PC-9 (cell line): ENCODE measurements at places on chromosomes 12 and 14. TPM values are rescaled to one million over a fixed set of nuclear protein-coding genes. Genes with fewer than 3 reads are reported as not detected.
A peak's percentile ranks its signal among the peaks of the same experiment; 100 is the strongest.

Gene HNF1A
- not detected in 2 replicates for total RNA-seq

Gene COX6A1
- total RNA-seq: 433 and 556 TPM in 2 replicates

Gene BBS10
- total RNA-seq: 5.5 and 8.4 TPM in 2 replicates

Gene SIVA1
- total RNA-seq: 85.8 and 116 TPM in 2 replicates

Gene CD163
- total RNA-seq: not detected in 2 replicates

Gene EXOC5
- total RNA-seq: 38.2 and 51.0 TPM in 2 replicates

DNA sequence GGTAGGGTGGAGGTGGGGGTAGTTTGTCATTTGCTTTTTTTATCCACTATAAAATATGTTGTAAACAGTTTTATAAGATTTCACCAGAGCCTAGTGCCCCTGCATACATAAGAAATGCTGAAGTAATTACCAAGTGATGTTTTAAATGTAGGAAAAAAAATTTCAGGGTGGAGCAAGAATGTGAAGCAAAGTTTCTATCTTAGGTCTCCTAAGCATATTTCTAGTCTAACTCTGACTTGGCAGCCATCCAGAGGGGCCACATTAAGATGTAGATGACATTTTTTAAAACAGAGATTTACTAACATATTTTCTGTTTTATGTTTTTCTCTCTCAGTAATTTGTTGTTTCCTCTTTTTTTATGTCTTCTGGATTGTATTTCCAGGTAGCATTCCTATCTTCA, 15.8 kb upstream of the KRAS start:
- no peak overlapping the region for H3K4me3 ChIP-seq
- no peak overlapping the region for H3K27ac ChIP-seq
- H3K4me1 ChIP-seq: no peaks in the 10 kb centered on the region
- H3K27me3 ChIP-seq: no peaks in the 10 kb centered on the region

- H3K27ac ChIP-seq: no peak overlapping the region
- peak; percentile 10 for DNase-seq
- no peaks in the 10 kb centered on the region for H3K36me3 ChIP-seq
- peaks cover 93% of the 10 kb centered on the region for H3K27me3 ChIP-seq
- H3K4me3 ChIP-seq: no peak overlapping the region
Measured at GRCh38 chr14:104514156-104514848, 65.3 kb upstream of the C14orf180 start.

DNA sequence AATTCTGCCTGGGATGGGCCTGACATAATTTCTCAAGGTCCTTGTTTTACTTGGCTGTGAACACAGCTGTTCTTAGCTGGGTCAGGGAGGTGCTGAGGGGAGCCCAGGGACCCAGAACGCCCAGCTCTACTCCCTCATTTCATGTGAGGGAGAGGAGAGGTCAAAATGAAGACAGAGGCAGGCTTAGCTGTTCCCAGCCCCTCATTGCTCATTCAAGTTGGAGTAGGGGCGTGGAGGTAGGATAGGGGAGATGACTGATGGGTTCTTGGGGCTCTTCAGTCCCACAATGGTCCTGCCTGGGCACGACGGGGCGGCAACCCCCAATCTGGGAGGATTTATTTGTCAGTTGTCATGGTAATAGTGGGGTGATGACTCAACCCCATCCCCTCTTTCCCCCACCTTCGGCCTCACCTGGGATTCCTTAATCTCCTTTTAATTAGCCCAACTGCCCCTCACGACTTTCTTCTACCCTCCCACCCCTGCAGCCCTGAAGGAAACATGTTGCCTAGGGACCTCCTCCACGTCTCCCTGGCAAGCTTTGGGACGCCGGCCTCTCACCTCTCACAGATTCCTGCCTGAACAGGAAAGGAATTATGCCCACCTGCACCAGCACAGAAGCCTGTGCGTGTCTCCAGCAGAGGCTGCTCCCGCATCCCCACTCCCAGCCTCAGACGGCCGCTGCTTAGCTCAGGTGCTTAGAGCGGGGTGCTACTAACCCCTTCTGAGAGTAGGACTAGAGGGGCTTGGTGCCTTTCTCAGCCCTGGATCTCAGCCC, 10.2 kb downstream of the SPRYD3 start:
- no peaks in the 10 kb centered on the region for H3K27me3 ChIP-seq
- H3K4me3 ChIP-seq: no peak overlapping the region
- peaks cover 9% of the 10 kb centered on the region for H3K4me1 ChIP-seq

- H3K27ac ChIP-seq: no peak overlapping the region
- H3K4me3 ChIP-seq: no peak overlapping the region
- DNase-seq: peak; percentile 64
- H3K4me1 ChIP-seq: no peaks in the 10 kb centered on the region
- H3K36me3 ChIP-seq: no peaks in the 10 kb centered on the region
Measured at GRCh38 chr12:27142101-27142721, 59.8 kb upstream of the C12orf71 start.

DNA sequence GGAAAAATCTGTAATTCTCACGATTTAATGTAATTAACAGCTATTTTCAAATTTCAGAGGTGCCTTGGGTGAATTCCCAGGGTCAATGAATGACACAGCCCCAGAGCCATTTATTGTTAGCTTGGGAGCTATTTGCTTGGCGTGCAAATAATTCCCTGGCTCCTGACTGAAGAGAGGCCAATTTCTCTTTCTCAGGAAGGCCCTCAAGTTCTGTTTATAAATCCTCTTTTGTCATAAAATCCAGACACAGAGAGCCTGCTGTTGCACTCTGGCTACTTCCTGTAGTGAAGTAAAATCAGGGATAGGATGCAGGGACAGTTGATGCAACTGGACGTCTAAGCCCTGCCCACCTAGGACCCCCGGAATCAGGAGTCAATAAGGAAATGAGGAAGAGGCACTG, 154.3 kb downstream of the TMX1 start:
- H3K27me3 ChIP-seq: no peaks in the 10 kb centered on the region
- DNase-seq: no peak
- no peak overlapping the region for H3K4me3 ChIP-seq
- peaks cover 58% of the 10 kb centered on the region for H3K4me1 ChIP-seq

DNA sequence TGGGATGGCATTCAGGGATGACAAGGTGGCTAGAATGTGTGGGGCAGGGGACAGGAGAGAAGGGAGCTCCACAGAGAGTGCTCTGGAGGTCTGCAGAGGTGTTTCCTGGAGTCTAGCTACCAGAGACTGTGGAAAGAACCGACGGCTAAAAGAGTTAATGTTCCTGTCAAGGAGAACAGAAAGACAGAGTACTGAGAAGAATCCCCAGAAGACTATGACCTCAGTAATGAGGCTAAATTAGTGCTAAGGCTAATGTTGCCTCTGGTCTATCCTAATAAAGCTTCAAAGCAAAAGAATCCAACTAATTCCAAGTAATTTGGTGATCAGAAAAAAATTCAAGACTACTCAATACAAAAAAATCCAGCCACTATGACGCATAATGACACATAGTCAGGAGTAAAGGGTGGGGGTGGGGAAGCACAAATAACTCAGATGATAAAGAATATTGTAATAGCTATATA, 44.7 kb downstream of the FERMT2 start:
- H3K4me3 ChIP-seq: no peak overlapping the region; the same call in 1 of the 2 replicates
- H3K27me3 ChIP-seq: no peaks in the 10 kb centered on the region
- no peaks in the 10 kb centered on the region for H3K36me3 ChIP-seq
- peak; percentile 74 for DNase-seq
- H3K27ac ChIP-seq: peak overlapping the region; percentile 47
- peaks cover 25% of the 10 kb centered on the region for H3K4me1 ChIP-seq

- no peak overlapping the region for H3K4me3 ChIP-seq
- H3K4me1 ChIP-seq: no peaks in the 10 kb centered on the region
- no peaks in the 10 kb centered on the region for H3K36me3 ChIP-seq
- no peak overlapping the region for H3K27ac ChIP-seq
Measured at GRCh38 chr14:101780390-101780789, 18.9 kb downstream of the PPP2R5C start.

DNA sequence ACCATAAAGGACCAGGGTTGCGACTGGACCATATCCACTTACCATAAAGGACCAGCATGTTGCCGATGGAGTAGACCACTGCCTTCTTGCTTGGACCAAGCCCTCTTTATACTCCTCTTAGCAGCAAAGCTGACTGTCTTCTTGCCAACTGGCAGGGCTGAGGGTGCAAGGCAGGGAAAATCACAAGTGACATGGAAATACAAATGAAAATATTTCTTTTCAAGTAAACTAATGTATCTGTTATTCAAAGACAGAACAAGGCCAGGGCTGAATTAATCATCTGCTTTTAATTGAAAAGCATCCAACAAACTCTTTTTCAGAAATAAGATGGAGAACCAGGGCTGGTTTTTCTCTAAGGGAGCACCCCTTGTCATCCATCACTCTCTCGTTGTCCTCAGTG, at the start of gene CELA1:
CELA1 (minus strand) TSS at position 99 of the 400 bp plus-strand sequence; CDS start at position 58, 41 bp downstream.
- no peak for DNase-seq
- no peak within 1 kb of the TSS for H3K4me3 ChIP-seq
- H3K27ac ChIP-seq: no peak within 1 kb of the TSS
- no peaks in the 10 kb centered on the region for H3K36me3 ChIP-seq
- peaks cover 2% of the 10 kb centered on the region; the same call in 1 of the 2 replicates for H3K4me1 ChIP-seq

DNA sequence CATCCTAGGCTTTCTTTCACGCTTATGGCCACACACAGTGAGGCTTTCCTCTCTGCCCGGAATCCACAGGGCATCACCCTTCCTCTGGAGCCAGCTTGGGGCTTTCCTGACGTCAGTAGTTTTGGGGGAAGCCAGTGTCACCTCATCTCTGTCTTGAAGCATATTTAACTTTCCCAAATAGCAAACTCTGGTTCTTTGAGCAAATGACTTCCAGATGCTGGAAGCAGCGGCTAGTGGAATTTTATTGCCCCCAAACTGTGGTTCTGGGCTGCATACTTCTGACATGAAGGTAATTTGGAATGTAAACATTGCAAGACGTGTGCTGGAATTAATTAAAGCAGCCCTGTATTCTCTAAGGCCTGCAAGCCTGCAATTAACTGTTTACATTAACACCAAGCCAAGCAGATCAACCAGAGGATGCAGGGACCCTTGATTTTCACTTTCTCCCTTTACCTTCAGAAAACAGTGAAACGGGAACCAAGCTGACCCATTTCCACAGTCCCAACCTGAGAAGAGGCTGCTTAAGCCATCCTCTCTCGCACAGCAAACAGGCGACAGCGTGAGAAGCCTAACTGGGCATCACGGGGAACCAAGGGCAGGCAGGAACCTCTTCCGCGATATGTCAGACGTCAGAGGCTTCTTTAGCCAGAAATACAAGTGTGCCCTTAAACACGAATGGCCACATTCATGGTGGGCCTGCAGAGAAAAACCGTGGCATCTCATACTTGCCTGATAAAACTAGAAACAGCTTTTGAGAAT, 258.4 kb downstream of the CACNA1C start:
- no peak overlapping the region for H3K4me3 ChIP-seq
- H3K4me1 ChIP-seq: no peaks in the 10 kb centered on the region
- H3K27ac ChIP-seq: no peak overlapping the region

GRCh38 chr12:108664338-108665258, 30.9 kb upstream of the SELPLG start:
- H3K36me3 ChIP-seq: no peaks in the 10 kb centered on the region; the same call in 1 of the 2 replicates
- peak; percentile 84 for DNase-seq
- peaks cover 7% of the 10 kb centered on the region for H3K4me1 ChIP-seq
- no peak overlapping the region for H3K4me3 ChIP-seq

- H3K27me3 ChIP-seq: no peaks in the 10 kb centered on the region
- peak overlapping the region; percentile 92 for H3K4me3 ChIP-seq
- peaks cover 29% of the 10 kb centered on the region for H3K4me1 ChIP-seq
- DNase-seq: no peak
Measured at GRCh38 chr12:121628037-121628436, 1.7 kb downstream of the ORAI1 start.

DNA sequence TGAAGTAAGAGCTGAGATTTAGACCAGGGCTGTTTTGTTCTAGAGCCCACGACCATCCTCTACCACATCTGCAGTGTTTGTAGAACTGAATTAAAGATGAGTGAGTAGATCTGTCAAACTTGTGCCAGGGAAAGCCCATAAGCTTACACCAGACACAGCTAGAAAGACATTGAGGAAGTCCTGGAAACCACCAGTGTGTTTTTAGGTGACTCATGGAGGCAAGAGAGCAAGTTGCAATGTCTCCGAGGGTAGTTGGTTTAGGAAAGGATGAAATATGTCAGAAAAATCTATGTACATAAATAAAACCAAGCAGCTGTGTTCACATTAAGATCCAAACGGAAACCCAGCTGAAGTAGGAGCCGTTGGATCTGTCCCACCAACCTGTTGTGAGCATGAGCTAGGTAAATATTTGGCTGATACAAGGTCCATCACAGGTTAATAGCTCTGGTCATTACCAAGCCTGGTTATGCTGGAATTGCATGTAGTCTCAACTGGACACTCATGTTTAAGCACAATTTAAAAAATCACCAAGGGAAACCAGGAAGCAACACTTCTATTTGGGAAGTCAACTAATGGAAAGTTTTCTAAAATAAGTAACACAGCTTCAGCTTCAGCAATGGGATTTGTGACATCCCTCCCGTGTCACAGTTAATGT, 49.9 kb upstream of the PLEKHG3 start:
- peak; percentile 87 for DNase-seq
- H3K4me3 ChIP-seq: no peak overlapping the region
- H3K4me1 ChIP-seq: peaks cover 19% of the 10 kb centered on the region

GRCh38 chr12:92912052-92912451, 17.0 kb downstream of the EEA1 start:
- no peak for DNase-seq
- no peak overlapping the region for H3K27ac ChIP-seq
- H3K36me3 ChIP-seq: no peaks in the 10 kb centered on the region
- no peaks in the 10 kb centered on the region for H3K27me3 ChIP-seq
- H3K4me1 ChIP-seq: no peaks in the 10 kb centered on the region
- no peak overlapping the region for H3K4me3 ChIP-seq

GRCh38 chr12:95701275-95701674, 89.3 kb downstream of the NTN4 start:
- peaks cover 52% of the 10 kb centered on the region for H3K36me3 ChIP-seq
- peaks cover 37% of the 10 kb centered on the region for H3K4me1 ChIP-seq
- H3K27me3 ChIP-seq: no peaks in the 10 kb centered on the region
- no peak overlapping the region for H3K4me3 ChIP-seq
- H3K27ac ChIP-seq: peak overlapping the region; percentile 96

GRCh38 chr12:124941170-124941527, 26.7 kb upstream of the UBC start:
- H3K27me3 ChIP-seq: no peaks in the 10 kb centered on the region
- H3K4me1 ChIP-seq: peaks cover 23% of the 10 kb centered on the region
- H3K36me3 ChIP-seq: no peaks in the 10 kb centered on the region
- peak overlapping the region; percentile 67; the same call in 1 of the 2 replicates for H3K4me3 ChIP-seq
- no peak for DNase-seq

DNA sequence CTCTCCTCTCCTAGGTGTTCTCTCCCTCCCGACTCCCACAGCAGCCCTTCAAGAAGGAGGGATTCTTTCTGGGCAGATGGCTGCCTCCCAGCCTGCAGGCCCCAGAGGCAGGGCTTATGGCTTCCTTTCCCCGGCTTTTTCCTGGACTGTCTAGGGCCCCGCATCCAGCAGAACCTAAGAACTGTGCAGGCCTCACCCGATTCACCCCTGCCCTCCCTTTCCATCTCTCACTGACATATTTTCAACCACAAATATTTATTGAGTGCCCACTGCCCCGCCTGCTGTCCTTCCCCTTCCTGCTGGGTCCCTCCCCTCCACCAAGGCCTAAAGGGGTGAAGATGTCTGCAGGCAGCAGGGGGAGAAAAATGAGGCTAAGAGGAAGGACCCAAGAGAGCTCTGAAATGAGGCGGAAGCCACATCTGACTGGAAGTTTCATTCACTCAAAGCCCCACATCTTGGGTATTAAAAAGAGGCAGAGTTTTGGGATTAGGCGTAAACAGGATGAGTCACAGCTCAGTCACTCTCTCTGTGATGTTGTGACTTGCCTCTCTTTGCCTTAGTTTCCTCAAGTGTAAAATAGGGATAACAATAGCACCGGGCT, 2.9 kb downstream of the SCNN1A start:
- H3K27ac ChIP-seq: peak overlapping the region; percentile 89
- peaks cover 7% of the 10 kb centered on the region; the same call in 1 of the 2 replicates for H3K36me3 ChIP-seq
- peaks cover 60% of the 10 kb centered on the region for H3K4me1 ChIP-seq
- DNase-seq: peak; percentile 92
- peak overlapping the region; percentile 62 for H3K4me3 ChIP-seq

- DNase-seq: no peak
- H3K4me3 ChIP-seq: no peak overlapping the region
- H3K4me1 ChIP-seq: no peaks in the 10 kb centered on the region
- peaks cover 46% of the 10 kb centered on the region; the same call in 1 of the 2 replicates for H3K27me3 ChIP-seq
- H3K27ac ChIP-seq: no peak overlapping the region
Measured at GRCh38 chr14:99264691-99265450, 7.1 kb downstream of the BCL11B start.
